ENCODE measurements at places on chromosomes 12 and 14.

GRCh38 chr12:104689635-104690034 lies 232.9 kb downstream of the CHST11 start:
- DNase-seq = no peak

DNA sequence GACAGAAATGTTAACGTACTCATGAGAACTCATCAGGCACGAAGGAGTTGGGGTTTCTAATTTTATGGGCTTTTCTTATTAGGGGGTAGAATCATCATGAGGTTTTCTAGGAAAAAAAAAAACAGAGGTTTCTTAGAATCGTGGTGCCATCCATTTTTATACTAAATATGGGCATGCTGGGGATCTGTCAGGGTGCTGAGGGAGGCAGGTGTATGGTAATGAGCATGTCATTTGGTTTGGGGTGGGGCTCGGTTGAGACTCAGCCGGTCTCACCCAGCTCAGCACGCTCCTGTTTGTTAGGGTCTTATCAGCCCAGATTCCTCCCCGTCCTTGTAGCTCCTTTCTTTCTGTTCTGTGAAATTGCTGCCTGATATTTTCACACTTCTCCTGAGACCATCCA lies 98.2 kb downstream of the DICER1 start:
- no peak for DNase-seq

- DNase-seq = no peak
Observed at GRCh38 chr12:80702889-80703805, 4.3 kb upstream of the MYF6 start.

GRCh38 chr14:27243365-27243764 lies 645.5 kb upstream of the NOVA1 start:
- no peak for DNase-seq

DNA sequence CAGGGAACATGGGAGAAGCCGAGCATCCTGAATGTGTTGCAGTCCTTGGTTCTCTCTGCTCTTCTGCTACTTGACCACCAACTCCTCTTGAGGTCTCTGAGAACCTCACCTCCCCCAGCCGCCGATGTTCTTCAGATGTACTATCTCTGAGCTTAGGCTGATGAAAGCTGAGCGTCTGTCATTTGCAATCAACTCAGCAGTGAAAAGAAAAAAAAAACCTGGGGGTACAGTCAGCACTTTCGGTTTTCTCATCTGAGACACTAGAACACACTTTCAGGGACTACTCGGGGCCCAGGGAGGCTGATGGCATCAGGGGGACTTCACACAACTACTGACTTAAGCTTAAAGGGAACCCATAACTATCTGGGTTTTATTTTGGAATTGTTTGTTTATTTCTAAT lies 9.6 kb upstream of the FLVCR2 start:
- DNase-seq = no peak

DNA sequence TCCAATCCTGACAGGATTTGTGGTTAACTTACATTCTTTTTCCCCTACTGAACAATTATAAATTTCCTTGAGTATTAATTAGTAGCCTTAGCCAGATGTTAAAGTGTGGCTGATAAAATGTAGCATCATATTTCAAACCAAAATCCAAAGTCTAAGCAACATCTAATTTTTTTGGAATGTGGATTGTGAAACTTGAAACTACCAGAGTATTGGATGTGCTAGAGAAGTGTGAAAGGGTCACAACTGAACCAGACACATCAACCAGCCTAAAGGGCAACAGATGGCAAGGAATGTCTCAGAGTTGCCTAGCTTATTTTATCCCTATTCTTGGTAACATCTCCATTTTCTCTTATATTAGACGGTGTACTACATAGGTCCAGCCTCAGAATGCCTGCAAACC lies 153.1 kb upstream of the DCN start:
- no peak for DNase-seq

DNA sequence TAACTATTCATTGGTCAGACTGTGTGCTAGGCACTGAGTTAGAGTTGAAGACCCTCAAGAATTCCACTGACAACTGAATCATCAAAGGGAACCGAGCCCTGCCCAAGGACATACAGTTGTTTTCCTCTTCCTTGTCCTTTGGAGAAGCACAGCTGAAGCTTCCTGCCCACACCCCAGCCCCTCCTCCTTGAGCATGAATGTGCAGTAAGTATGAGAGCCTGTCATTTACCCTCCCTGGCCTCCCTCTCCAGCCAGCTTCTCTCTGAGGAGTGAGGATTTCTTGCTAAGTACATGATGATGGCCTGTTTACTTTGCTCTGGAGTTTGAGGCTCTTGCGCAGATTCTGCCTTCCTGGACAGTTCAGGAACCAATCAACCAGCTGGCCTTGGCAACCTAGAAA lies 235.2 kb downstream of the CACNA1C start:
- DNase-seq = no peak

DNA sequence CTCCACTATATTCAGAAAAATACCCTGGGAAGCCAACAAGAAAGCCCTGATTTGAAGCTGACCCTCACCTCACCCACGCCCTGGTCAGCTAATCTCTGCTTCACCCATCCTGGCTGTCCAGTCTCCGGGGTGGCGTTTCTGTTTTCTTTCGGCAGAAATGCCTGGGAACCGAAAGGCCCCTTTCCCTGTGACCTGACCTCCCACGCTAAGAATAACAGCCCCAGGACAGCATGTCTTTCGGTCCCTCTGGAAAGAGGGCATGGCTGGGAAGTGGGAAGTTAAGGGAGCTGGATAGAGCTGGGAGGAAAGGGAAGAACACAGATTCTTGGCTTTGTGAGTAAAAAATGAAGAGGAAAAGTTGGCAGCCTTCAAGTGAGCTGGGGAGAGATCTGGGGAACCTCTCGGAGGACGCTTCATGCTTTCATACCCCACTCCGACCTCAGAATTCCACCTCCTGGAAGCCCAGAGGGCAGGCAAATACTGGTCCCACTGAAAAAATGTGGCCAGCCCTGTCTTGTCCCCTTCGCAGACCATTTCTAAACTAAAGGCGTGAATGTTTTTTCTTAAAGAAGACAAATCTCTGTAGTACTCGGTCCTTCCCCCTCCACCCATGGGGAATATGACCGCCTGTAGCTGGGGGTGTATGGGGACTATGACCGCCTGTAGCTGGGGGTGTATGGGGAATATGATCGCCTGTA lies 163.0 kb upstream of the FKBP4 start:
- no peak for DNase-seq

DNA sequence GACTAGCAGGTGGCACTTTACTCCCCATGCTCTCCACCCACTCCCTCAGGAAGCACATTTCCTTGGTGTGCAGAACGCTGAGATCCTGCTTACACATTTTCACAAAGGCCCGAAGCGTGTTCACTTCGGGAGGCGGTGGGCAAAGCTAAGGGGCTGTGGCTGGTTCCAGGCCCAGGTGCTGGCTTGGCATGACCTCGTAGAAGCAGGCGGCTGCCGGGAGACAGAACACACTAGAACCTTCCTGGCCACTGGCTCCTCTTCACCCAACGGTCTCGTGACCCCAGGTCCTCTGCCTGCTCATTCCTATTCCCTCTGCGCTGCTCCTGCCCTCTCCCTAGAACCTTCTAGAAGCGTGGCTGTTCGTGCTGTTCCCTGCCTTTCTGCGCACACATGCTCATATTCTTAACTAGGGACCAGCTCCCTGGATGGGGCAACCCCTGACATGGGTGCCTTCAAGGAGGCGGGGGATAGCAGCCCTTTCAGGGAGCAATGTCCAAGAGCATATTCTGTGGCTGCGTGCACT lies 43.3 kb downstream of the ATP23 start:
- no peak for DNase-seq

- DNase-seq = no peak
Observed at GRCh38 chr12:120323772-120324171, 3.8 kb downstream of the PLA2G1B start.

GRCh38 chr12:109494348-109494881 lies 17.0 kb downstream of the UBE3B start:
- DNase-seq = no peak

DNA sequence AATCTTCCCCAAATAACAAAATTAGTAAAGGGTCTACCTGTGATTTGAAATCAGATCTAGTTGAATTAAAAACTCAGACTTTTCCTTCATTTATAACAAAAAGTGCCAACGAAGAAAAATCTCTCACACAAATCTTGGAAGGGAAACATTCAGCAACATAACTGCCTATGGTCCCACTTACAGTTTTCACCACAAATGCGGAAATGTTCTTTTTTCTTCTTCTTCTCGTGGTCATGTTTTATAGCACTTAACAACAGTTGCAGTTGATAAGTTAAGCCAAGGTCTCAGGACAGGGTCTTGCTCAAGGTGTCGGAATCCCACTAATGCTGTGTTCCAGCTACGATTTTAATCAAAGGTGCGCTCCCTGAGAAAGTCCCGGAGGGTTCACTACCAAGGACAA lies 10.1 kb downstream of the RNASE6 start:
- DNase-seq = no peak

- DNase-seq = no peak
Observed at GRCh38 chr12:57097554-57097835, 8.6 kb downstream of the NAB2 start.

Data from lower lobe of right lung (tissue), 2 donors.